ENCODE measurements at places on chromosomes 12 and 14.

GRCh38 chr14:87529081-87529480, 463.9 kb downstream of the GALC start:
- no peak for DNase-seq

- no peak for DNase-seq
Measured at GRCh38 chr12:79844693-79845092, 90.2 kb downstream of the PPP1R12A start.

GRCh38 chr14:70721542-70721941, 79.8 kb downstream of the TTC9 start:
- no peak for DNase-seq

DNA sequence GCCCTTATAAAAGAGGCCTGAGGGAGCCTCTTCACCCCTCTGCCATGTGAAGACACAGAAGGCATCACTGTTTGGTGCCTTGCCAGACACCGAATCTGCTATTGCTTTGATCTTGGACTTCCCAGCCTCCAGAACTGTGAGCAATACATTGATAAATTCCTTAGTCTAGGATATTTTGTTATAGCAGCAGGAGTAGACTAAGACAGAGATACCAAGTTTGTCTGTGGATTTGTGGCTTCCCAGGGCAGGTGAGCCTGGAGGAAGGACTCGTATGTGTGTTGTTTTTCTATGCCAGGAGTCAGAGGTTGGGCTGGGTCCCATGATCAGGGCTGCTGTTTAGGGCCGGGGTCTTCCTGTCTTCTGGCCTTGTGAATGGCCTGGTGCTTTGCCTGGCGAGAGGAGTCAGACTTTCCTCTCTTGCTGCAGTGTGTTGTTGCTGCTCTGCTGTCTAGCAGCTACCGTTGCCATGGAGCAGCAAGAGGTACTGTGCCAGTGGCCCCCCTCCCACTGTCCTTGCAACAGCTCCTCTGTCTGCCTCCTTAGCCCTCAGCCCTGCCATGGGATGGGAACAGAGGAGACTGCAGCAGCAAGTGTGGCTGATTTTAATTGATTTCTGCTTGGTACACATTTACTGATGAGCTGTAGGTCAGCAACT, 111.2 kb downstream of the CHST11 start:
- DNase-seq, result no peak

GRCh38 chr12:111169456-111169855, 199.4 kb downstream of the PHETA1 start:
- DNase-seq, result no peak

- no peak for DNase-seq
Measured at GRCh38 chr12:132393991-132394949, 64.9 kb upstream of the GALNT9 start.

GRCh38 chr14:88454886-88455285, 69.4 kb downstream of the SPATA7 start:
- DNase-seq, result no peak

GRCh38 chr12:120536064-120536791, 2.1 kb downstream of the RNF10 start:
- no peak for DNase-seq
